Stimulated activated CD4-positive, alpha-beta T cell treated with anti-CD3 and anti-CD28 coated beads, TNF-alpha, amount 100 ng/mL, for 4 hours (primary cell): ENCODE measurements at places on chromosomes 3 and 15.

DNA sequence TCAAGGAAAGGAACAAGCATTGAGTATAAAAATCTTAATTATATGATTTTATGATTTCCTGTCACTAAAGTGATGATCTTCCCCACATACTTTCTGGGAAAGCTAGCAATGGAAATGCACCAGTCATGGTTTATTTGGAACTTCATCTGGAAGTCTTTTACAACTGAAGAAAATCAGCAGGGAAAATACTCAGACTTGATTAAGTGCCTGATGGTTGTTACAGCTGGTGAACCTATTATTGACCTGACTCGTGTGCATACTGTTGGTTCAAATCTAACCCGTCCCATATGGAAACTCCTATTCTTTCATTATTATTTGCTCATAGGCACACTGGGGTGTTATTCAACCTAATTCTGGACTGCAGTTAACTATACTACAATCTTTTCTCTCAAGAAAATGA is 701.8 kb upstream of the CCDC54 start:
- no peak for DNase-seq

DNA sequence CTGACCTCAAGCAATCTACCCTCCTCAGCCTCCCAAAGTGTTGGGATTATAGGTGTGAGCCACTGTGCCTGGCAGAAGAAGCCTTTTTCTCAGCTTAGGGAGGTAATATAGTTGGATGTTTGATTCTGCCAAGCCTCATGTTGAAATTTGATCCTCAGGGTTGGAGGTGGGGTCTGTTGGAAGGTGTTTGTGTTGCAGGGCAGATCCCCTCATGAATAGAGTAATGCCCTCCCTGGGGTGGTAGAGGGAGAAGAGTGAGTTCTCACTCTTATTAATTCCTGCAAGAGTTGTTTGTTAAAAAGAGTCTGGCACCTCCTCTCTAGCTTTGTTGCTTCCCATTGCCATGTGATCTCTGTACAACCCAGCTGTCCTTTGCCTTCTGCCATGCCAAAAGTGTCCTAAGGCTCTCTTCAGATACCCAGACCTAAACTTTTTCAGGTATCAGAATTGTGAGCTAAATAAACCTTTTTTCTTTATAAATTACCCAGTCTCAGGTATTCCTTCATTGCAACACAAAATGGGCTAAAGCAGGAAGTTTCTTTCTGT is 16.4 kb downstream of the NECTIN3 start:
- no peak for DNase-seq

- DNase-seq = no peak
Measured at GRCh38 chr15:38828031-38828532, 263.5 kb upstream of the RASGRP1 start.

DNA sequence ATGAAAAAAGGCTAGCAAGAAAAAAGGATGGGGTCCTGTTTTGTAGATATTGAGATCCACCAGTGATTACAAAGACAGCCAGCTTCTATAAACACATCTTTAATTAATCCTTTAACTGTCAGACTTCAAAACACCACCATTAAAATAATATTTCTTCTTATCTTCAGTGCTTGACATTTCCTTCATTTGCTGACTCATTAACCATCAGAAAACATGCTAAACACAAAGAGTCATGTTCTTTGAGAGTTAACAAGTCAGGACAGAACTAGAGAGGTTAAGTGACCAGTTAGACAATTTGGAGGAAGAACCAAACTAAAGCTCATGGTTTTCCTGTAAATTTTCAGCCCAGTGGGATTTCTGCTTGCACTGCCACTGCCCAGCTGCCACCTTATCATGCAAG is 111.4 kb downstream of the MEIS2 start:
- DNase-seq = no peak

- no peak for DNase-seq
Measured at GRCh38 chr3:26406636-26407035, 215.9 kb upstream of the LRRC3B start.

- DNase-seq = no peak
Measured at GRCh38 chr15:82875411-82876003, 66.1 kb downstream of the WHAMM start.

DNA sequence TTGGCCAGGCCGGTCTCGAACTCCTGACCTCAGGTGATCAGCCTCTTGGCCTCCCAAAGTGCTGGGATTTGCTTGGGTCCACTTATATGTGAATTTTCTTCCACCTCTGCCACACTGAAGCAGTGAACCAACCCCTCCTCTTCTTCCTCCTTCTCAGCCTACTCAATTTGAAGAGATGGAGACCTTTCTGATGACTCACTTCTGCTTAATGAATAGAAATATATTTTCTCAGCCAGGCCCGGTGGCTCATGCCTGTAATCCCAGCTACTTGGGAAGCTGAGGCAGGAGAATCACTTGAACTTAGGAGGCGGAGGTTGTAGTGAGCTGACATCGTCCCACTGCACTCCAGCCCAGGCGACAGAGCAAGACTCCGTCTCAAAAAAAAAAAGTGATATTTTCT is 46.8 kb upstream of the GATM start:
- DNase-seq = no peak
